Astrocyte (in vitro differentiated cells and primary cell): ENCODE measurements at places on chromosomes 4 and X. TPM values are rescaled to one million over a fixed set of nuclear protein-coding genes. Genes with fewer than 3 reads are reported as not detected.

The HSPA4L gene
- 8.0 and 8.9 TPM in 2 replicates for total RNA-seq

The MAGEA2 gene
- 6.1 and 7.1 TPM in 2 replicates for total RNA-seq

The FMR1NB gene
- not detected in 2 replicates for total RNA-seq

The HSFX1 gene
- 0.75 and 1.5 TPM in 2 replicates for total RNA-seq

The KDR gene
- 2.5 TPM in 2 replicates for total RNA-seq

The SPANXA1 gene
- total RNA-seq = not detected in 2 replicates

The CXorf49B gene
- total RNA-seq = not detected in 2 replicates

The H2BW2 gene
- total RNA-seq = not detected in 2 replicates

The FGG gene
- total RNA-seq = not detected in 2 replicates

The FRMD7 gene
- total RNA-seq = 0.09 TPM in 1 of 2 replicates, not detected in the other

The RNF175 gene
- total RNA-seq = 1.0 TPM in 2 replicates

The G6PD gene
- 54.1 and 62.8 TPM in 2 replicates for total RNA-seq

The MMGT1 gene
- 22.0 and 22.9 TPM in 2 replicates for total RNA-seq

The DCAF8L2 gene
- total RNA-seq = not detected in 2 replicates

The VCX gene
- total RNA-seq = not detected in 2 replicates

The RPS6KA6 gene
- 7.1 and 8.5 TPM in 2 replicates for total RNA-seq

The RTL3 gene
- 0.95 and 1.7 TPM in 2 replicates for total RNA-seq

The ANKRD50 gene
- 25.0 and 29.4 TPM in 2 replicates for total RNA-seq

The ATP8A1 gene
- total RNA-seq = 2.9 TPM in 2 replicates

The TEX13B gene
- total RNA-seq = not detected in 2 replicates

The INTU gene
- 21.9 and 25.1 TPM in 2 replicates for total RNA-seq

The SHROOM3 gene
- total RNA-seq = 50.9 and 64.6 TPM in 2 replicates

The TTC29 gene
- total RNA-seq = not detected in 2 replicates

The IDS gene
- total RNA-seq = 127 and 130 TPM in 2 replicates

The BMP15 gene
- not detected in 2 replicates for total RNA-seq

The HSD17B11 gene
- 32.8 and 34.0 TPM in 2 replicates for total RNA-seq

The PRDM5 gene
- total RNA-seq = 5.3 and 6.5 TPM in 2 replicates

The MAOB gene
- total RNA-seq = 0.20 and 0.77 TPM in 2 replicates

The ADGRG4 gene
- 0.14 and 0.19 TPM in 2 replicates for total RNA-seq

The NOX1 gene
- total RNA-seq = not detected in 2 replicates

The NKAP gene
- 6.5 and 7.1 TPM in 2 replicates for total RNA-seq

The PGAM4 gene
- 0.32 TPM in 1 of 2 replicates, not detected in the other for total RNA-seq

The GPR50 gene
- 0.67 and 1.00 TPM in 2 replicates for total RNA-seq
